ENCODE measurements at places on chromosomes 13 and 19.
A peak's percentile ranks its signal among the peaks of the same experiment; 100 is the strongest.

DNA sequence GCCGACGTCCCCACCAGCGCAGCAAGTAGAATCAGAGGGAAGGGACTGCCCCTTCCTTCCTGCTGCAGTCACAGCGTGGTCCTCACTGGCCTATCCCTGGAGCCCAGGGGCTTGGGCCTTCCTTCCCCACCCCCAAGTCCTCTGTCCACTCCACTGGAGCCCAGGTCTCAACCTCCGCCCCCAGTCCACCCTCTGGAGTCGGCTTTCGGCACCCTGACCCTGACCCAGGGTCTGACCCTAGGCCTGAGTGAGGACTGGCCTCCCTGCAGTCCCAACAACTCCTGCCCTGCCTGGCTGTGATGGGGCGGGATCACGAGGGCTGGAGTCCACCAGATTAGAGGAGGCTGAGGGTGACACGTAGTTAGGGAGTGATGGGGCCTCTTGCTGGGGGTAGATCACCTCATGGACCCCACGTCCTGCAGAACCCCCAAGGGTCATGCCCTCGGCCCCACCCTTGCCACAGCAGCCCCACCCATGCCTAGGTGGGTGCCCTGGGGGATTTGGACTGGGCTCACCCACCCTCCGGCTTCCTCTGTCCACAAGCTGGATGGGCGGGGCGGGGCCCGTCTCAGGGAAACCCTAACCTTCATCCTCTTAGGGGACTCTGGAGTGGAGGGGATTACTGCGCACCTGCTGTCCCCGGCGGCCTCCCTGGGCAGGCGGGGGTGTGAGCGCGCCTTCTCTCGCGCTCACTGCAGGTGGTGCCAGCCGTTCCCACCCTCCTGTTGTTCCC, 3.8 kb downstream of the RAX2 start:
- DNase-seq, result no peak

GRCh38 chr13:51066091-51066831, 44.8 kb downstream of the C13orf42 start:
- DNase-seq, result no peak

DNA sequence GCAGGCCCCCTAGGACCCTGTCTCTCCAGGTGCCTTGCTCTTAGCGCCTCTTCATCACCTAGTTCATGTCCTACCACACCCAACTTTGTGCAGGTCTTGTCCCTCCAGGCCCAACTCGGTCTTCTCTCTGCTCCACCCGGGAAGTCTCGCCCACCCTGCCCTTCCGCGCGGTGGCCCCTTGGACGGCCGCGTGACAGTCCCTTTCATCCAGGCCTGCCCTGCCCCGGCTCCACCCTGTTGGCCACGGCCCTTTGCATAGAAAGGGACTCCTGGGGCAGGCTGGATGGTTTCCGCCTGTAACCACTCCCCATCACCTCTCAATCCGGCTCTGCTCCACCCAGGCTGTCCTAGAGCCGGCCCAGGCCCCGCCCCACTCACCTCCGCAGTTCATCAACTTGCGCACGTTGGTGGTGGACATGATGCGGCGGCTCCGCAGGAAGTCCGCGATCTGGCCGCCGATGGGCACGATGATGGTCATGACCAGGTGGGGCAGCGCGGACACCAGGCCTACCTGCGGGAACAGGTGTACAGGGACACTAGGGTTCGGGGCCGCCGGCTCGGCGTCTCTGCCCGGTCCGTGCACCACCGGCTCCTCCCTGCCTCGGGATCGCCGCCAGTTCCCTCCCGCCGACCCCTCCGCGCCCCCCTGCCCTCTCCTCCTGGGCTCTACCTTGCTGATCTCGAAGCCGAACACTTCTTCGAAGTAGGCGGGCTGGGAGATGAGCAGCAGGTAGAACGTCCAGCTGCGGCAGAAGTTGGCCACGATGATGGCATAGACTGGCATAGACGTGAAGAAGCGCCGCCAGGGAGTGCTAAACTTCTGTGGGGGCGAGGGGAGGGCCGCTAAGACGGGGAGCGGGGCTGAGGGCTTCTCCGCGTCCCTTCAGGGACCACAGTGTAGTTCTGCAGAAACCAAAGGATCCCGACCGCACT, 7.2 kb downstream of the GFY start:
- DNase-seq, result peak; percentile 30

DNA sequence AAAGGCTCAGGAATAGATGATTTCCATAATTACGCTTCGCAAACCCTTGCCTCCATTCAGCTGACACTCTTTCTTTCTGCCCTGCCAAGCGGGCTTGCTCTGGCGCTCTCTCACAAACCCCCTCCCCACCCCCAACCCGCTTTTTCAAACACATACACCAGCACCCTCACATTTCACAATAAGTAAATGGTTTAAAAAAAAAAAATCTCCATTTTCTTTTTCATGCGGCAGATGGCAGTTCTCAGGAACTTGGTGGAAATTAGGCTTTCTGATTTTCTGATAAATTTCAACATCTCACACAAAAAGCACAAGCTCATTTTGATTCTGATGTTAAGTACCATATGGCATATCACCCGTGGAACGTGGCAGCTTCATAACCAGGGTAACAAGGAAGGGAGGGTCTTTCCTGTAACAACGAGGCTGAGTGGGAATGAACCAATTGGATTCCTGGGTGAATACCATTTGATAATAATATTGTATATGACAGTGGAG, 43.8 kb downstream of the C13orf42 start:
- no peak for DNase-seq

- no peak for DNase-seq
Measured at GRCh38 chr13:65936249-65936648, 1293.9 kb downstream of the PCDH9 start.

DNA sequence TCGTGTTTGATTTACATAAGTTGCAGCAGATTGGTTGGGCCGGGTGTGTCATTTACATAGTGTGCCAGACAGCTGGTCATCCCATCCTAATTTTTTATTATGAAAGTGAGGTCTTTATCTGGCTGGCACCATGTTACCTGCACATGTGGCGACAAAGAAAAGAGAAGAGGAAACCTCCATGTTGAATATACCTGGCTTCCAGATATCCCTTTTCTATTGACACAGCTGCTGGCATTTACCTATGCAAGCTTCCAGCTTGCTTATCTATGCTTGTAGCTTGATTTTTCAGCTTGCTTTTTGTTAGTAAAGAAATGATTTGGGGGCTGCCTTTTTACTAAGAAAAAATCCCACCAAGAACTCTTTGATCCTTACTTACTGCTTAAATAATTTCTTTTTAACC, 681.3 kb upstream of the SLITRK1 start:
- no peak for DNase-seq

DNA sequence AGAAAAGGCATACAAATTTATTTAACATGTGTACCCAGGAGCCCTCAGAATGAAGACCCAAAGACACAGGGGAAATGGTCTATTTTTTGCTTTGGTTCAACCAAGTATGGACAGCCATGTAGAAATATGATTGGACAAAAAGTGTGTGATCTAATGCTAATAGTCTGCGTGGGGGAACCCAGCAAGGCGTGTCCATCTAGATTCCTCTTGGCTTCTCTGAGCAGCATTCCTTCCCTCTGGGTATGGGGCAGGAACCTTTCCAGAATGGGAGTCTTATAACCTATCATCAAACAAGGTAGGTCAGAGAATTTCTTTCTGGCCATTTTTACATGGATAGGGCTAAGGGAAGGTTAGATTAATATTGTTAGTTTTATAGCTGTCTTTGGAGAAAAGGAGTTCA, 698.2 kb downstream of the FGF9 start:
- DNase-seq, result no peak

DNA sequence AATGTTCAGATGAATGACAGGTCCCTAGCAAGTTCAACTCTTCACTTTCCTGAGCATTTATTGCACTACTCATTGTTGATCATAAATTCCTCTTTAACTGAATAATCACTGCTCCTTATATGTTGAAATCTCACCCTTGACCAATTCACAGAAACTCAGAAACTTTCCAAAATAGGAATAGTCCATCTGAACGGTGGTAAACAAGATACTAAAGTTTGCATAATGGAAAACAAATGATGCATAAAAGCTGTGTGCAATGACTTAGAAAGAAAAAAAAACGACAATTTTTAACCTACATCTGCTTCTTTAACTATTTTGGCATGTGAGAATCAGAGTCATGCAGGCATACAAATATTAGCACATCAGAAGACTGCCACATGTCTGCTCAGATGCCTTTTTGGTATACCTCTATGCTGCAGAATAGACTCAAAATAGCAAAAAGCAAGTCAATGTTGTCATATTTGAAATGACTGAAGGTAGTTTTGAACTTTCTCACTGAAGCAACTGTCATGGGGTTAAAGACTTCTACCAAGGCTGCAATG, 34.8 kb downstream of the SLC10A2 start:
- no peak for DNase-seq

DNA sequence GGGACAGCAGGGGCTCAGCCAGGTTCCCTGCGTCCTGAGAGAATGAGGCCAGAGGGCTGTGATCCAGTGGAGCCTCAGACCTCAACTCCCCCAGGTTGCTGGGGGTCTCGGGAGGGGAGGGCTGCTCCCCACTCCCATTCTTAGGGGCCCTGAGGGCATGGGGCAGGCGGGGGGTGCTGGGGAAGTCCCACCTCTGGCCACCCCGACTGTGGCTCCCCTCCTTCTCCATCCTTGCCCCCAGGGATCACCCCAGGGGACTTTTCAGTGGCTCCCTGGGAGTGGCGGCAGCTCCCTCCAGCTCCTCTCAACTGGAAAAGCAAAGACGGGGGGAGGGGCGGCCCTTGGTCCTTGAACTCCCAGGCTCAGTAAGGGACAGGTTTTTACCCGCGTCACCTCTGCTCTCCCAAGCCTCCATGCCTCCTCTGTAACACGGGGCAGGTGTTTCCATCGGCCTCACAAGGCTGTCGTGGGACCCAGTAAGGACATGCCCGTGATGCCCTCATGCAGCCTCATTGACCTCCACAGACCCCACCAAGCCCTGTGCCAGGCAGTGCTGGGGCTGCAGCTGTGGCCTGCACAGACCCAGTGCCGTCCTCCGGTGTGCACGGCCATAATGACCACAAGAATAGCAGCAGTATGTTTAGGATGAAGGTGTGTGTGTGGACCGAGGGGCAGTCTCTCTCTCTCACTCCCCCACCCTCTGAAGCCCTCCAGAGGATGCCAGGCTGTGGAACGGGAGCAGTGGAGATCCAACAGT, 11.6 kb upstream of the TOMM40 start:
- no peak for DNase-seq

GRCh38 chr19:58020129-58020528, 13.7 kb upstream of the ZSCAN1 start:
- DNase-seq, result no peak

DNA sequence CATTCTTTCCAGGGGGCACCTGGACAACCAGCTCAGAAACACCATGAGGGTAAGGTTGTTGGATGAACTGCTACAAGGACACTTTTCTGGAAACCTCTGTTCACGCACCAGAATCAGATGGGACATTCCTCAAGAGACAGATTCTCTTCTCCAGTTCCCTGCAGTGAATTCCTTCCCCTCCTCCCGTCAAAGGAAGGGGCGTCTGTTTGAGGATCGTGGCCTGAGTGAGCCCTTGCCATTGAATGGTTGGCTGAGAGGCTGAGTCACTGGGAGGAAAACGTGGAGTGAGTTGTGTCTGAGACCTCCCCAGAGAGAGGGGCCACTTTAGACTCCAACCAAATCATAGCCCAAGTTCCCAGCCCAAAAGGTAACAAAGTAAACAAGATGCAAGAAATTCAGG, 79.4 kb upstream of the ZNF507 start:
- no peak for DNase-seq

GRCh38 chr13:58461217-58461616, 829.7 kb downstream of the PCDH17 start:
- DNase-seq, result no peak

GRCh38 chr13:41596190-41596589, 138.8 kb downstream of the RGCC start:
- no peak for DNase-seq

- DNase-seq, result no peak
Measured at GRCh38 chr13:98524391-98524790, 52.5 kb downstream of the STK24 start.

- no peak for DNase-seq
Measured at GRCh38 chr13:80339563-80339911, 1.4 kb downstream of the SPRY2 start.

GRCh38 chr13:25707726-25708125, 336.0 kb downstream of the ATP8A2 start:
- no peak for DNase-seq

GRCh38 chr19:38134540-38135149, 89.4 kb downstream of the DPF1 start:
- DNase-seq, result peak; percentile 6

DNA sequence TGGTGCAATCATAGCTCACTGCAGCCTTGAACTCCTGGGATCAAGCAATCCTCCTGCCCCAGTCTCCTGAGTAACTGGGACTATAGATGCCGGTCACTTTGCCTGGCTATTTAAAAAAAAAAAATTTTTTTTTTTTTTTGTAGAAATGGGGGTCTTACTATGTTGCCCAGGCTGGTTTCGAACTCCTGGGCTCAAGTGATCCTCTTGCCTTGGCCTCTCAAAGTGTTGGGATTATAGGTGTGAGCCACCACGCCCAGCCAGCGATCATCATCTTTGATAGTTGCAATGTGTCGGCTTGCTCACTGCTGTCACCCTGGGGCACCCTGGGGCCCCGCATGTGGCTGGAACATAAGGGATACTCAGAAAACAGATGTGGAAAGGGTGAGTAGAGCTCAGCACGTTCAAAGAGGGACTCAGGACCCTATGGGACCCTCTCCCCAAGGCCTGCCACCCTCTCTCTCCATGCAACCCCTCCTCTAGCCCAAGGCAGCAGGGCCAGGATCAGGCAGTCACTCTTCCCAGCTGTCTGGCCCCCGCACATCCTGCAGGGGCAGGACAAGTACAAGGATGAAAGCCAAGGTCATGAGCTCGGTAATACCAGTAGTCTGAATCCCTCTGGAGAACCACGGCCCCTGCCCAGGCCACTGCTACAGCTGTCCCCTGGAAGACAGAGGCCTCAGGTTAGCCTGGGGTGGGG, 6.5 kb upstream of the CCL25 start:
- DNase-seq, result no peak

DNA sequence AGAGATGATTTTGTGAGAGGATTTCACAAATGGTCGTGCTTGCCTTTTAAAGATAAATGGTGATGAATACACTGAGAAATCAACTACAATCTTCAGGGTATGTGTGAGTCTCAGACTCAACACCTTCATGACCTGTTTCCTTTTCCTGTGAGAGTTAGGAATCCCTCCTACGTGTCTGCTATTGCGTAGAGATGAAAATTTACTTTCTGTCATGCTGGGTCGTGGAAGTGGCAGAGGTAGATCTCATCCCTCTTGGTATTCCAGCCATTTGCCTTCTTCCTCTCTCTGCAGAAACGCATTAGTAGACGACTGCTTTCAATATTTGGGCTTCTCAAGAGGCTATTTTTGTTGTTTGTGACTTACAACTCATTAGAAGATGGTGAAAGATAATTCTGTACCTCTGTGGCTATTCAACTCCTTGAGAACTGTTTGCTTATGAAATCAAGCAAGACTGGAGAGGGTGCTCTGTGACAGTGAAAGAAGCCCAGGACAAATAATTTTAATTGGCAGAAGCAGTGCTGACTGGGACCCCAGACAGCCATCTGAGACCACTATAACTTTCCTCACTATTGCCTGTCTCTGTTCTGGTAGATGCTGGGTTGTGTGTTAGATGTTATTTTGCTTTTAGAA, 233.1 kb downstream of the LACC1 start:
- DNase-seq, result no peak
